ENCODE measurements at places on chromosomes 7 and 10.

DNA sequence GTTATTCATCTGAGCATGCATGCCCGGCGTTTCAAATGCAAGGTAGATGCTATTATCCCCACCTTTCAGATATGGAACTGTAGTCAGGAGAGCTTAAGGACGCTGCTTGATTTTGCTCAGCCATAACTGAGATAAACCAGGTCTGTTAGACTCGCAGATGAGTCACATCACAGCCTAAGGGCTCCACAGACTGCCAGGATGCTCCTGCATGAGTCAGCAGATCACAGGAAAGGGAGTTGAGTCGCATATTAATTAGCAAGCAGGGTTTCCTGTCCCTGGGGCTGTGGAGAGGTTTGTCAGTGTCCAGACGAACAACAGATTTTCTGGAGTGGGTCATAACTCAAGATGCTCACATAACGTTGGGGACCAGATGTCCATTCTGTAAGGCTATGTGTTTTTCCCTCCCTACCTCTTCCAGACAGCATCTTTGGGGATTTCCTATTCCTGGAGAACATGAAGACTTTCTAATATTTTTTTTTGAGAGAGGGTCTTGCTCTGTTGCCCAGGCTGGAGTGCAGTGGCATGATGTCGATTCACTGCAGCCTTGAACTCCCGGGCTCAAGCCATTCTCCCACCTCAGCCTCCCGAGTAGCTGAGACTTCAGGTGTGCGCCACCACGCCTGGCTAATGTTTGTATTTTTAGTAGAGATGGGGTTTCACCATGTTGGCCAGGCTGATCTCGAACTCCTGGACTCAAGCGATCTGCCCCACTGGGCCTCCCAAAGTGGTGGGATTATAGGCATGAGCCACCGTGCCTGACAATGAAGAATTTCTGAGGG lies 36.7 kb downstream of the PFKFB3 start:
- no peak for DNase-seq

DNA sequence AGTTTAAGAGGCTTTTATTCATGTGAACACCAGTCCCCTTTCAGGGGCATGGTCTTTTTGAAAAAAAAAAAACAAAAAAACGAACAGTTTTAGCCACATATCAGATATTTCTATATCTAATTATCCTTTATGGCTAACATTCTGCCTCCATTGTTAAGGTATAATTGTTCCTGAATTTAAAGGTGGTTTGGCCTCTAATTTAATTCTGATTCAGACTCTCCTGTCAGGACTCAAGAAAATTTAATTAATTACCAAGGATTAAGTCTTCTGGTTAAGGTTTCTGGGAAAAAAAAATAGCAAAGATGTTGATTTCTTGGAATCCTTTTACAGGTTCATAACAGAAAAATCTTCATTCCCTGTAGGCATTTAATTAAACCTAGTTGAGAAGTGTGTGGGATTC lies 27.4 kb downstream of the COL1A2 start:
- no peak for DNase-seq

- no peak for DNase-seq
Observed at GRCh38 chr7:25830215-25830614, 321.8 kb upstream of the NFE2L3 start.

DNA sequence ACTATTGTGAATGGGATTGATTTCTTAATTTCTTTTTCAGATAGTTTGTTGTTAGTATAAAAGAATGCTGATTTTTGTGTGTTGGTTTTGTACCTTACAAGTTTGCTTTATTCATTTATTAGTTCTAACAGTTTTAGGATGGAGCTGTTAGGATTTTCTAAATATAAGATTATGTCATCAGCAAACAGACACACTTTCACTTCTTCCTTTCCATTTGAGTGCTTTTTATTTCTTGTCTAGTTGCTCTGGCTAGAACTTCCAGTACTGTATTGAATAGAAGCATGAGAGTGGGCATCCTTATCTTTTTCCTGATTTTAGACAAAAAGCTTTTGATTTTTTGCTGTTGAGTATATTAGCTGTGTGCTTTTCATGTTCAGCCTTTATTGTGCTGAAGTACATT lies 81.5 kb downstream of the DNAH11 start:
- DNase-seq, result no peak

GRCh38 chr10:3640816-3641215 lies 144.2 kb downstream of the KLF6 start:
- no peak for DNase-seq

DNA sequence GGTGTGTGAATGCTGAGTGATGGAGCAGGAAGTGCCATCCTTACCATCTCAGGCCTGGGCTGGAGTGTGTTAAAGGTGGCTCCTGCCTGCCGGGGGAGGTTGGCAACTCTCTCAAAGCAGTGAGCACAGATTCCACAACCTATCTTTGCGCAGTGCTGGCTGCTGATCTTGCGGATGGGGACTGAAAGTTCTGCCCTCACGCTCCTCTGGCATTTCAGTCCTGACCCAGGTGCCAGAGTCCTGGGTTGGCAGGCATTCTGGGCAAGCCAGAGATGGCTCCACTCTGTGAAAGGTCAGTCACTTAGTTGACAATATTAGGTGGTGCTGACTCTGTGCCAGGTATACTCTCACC lies 315.5 kb downstream of the RPS24 start:
- no peak for DNase-seq

DNA sequence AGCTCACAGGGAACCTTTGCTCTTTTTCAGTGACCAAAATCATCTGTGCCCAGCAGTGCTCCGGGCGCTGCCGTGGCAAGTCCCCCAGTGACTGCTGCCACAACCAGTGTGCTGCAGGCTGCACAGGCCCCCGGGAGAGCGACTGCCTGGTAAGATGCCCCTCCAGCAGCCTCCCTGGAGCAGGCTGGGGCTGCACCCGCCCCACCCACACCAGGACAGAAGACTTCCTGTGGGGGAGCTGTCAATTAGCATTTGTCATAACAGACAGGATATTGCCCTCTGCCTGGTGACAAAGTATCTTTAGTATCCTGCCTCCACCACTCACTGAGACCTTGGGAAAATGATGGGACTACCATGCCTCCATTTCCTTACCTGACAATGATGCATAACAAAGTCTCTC lies 133.7 kb downstream of the EGFR start:
- no peak for DNase-seq

- DNase-seq, result no peak
Observed at GRCh38 chr10:71455035-71455434, 58.3 kb downstream of the CDH23 start.

GRCh38 chr10:86224354-86225102 lies 142.1 kb downstream of the GRID1 start:
- DNase-seq, result no peak

DNA sequence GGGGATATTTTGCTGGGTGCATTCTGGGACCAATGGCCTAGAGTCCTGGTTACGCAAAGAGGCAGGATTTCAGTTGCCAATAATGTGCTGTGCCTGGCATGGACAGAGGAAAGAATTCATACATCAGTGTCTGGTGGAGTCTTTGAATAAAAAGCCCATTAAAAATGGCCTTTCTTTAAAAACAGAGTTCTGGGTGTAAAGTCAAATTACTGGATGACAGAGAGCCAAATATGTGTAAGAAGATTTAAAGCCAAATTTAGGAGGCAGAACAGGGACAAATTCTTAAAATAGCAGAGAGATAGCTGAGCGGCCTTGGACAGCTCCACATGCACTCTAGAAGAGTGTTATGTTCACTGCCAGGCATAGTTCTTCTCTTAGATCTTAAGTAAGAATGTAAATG lies 60.8 kb upstream of the MEOX2 start:
- no peak for DNase-seq

GRCh38 chr10:60212195-60212594 lies 177.5 kb downstream of the ANK3 start:
- DNase-seq, result no peak

DNA sequence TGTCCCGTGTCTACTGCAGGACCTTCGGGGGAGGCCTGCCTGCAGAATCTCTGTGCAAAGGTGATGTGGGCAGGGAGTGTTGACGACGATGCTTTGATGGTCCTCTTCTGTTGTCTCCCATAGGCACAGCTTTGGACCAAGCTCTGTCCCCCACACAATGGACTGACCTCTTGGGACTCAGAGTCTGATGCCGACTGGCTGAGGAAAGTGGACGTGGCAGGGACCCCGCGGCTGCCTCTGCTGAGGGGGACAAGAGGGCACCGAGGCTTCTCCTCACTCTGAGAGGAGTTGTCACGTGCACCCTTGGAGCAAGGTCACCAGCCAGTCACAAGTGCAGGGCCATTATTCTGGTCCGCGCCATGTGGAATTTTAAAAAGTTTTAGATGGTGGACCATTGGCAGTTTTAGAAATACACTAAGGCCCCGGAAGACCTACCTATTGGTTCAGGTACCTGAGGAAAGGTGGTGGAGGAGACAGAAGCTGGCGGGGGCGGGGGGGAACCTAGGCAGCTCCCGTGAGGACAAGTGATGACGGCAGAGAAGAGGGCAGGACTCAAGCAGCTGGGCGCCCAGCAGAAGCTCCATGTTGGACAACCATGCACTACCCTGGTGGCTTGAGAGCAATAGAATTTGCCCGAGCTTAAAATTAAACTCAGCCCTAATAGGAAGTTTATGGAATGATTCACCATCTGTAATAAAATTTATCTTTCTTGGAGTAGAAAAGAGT lies 331.4 kb downstream of the PTPRN2 start:
- DNase-seq, result no peak

DNA sequence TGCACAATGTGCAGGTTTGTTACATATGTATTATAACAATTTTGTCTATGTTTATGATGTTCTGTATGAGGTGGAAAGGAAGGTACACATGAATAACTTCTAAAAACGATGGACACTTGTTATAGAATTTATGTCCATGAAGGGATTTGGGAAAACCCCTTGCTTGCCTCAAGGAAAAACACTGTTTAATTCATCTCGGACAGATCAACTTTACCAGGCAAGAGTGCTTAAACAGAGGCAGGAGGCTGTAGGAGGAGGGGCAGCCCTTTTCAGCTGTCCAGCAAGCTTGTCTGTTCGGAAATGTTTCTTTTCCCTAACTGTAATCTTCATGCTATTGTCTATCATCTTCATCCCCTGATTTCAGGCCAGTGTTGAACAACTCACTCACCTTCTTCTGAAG lies 200.9 kb downstream of the CDC14C start:
- DNase-seq, result no peak

DNA sequence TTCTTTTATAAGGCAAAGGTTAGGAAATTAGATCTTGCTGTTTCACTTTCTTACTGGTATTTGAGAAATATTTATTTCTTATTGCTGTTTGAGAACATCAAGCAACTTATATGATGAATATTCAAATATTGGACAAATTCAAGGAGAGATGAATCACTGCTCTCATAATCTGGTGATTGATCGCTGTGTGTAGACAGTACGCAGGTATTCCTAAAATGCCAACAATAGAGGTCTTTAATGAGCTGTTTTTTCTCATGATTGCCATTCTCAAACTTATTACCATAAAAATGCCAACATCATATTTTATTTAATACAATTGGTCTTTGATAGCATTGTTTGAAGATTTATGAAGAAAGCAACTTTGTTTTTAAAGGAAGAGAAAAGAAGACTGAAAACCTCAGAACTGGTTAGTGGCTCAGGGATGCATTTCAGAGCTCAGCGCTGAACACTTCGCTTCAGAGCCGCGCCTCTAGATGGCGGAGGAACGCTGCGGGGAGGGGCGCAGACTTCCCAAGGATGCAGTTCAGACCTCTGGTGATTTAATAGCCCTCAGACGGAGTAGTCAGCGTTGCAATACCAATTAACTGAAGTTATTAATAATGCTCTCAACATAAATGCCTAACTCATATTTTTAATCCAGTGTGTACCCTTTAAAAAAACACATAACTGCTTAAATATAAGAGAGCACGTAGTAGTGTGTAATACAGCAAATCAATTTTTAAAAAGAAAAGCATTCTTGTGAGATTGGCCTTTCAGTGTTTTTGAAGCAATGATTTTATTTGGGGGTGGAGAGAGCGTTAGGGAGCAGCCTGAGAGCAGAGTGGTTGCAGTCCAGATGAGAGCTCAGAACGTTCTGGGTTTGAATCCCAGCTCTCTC lies 38.5 kb upstream of the STEAP4 start:
- no peak for DNase-seq

DNA sequence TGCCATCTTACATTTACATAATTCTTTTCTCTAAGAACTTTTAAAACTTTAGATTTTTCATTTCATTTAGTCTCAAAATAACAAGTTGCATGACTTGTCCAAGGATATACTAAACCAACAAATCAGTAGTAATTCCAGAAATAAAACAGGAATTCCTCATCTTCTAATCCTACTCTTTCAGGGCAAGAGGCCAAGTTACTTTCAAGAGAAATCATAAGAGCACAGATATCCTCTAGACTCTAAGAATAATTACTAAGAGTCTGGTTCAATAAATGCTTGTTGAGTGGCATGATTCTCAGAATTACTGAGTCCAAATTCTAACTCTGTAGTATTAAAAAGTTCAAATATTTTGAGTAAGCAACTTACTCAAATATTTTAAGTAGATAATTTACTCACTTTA lies 12.9 kb downstream of the PDZD8 start:
- DNase-seq, result no peak

GRCh38 chr7:101241015-101241363 lies 3.4 kb upstream of the CLDN15 start:
- no peak for DNase-seq

- DNase-seq, result no peak
Observed at GRCh38 chr10:70678757-70679489, 6.6 kb downstream of the ADAMTS14 start.

- DNase-seq, result no peak
Observed at GRCh38 chr7:43678315-43678714, 51.0 kb downstream of the COA1 start.

DNA sequence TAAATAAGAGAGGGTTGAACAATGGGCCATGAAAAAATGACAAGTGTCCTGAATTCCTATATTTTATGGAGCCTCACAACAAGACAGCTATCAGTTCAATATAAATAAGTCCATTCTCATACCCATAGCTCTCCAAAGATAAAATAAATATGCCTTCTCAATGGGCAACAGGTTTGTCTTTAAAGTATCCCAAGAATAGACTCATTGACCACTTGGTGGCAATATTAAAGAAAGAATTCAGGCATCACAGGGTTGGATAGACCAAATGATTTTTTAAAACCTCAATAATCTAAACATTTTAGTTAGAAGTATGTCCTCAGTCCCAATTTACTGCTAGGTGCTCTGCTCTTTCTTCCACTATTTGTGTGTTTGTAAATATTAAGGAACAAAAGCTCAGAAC lies 165.1 kb upstream of the WNT16 start:
- no peak for DNase-seq

DNA sequence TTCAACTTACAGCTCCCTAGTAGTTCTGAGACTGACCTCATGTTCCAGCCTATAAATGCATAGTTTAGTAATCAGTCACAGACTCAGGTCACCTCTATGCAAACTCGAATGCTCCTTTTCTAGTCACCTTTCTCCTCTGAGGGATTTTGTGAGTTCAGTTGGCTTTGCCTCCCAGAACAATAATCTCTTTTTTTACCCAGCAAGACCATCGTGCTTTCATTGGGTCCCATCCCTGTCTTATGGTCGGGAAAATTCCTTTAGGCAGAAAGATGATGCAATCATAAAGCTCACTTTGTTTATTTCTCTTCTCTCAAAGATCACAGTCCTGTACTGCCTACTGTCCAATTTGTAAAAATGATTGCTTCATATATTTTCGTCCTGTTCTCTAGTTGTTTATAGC lies 38.4 kb downstream of the TWIST1 start:
- DNase-seq, result no peak

- peak; percentile 9 for DNase-seq
Observed at GRCh38 chr10:63204667-63205391, 71.7 kb downstream of the NRBF2 start.

- DNase-seq, result no peak
Observed at GRCh38 chr10:30834153-30834552, 197.5 kb downstream of the ZNF438 start.

GRCh38 chr7:144528536-144529045 lies 125.1 kb upstream of the NOBOX start:
- DNase-seq, result no peak

- no peak for DNase-seq
Observed at GRCh38 chr10:30991647-30992011, 40.0 kb downstream of the ZNF438 start.

Data from GM18507 (cell line).